ENCODE measurements at places on chromosomes 11 and 22. TPM values are rescaled to one million over a fixed set of nuclear protein-coding genes. Genes with fewer than 3 reads are reported as not detected.
A peak's percentile ranks its signal among the peaks of the same experiment; 100 is the strongest.

GRCh38 chr11:106311531-106312230 is 234.2 kb downstream of the AASDHPPT start:
- H3K4me3 ChIP-seq = no peak overlapping the region
- no peaks in the 10 kb centered on the region for H3K36me3 ChIP-seq
- no peaks in the 10 kb centered on the region for H3K27me3 ChIP-seq
- no peak for DNase-seq
- no peak overlapping the region for H3K27ac ChIP-seq

DNA sequence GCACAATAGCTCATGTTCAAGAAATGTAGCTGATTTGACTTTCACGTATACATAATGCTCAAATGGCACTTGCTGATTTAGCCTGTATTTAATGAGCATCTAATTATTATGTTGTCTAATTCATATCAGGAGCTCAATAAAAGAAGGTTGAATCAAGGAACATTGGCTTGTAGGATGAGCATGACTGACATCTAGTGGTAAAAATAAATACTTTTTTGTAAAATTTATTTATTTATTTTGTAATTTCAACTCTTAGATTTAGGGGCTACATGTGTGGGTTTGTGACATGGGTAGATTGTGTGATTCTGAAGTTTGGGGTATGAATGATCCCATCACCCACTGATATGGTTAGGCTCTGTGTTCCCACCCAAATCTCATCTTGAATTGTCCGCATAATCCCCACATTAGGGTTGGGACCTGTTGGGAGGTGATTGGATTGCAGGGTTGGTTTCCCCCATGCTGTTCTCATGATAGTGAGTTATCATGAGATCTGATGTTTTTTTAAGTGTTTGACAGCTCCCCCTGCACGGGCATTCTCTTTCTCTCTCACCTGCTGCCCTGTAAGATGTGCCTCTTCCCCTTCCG is 1.7 kb upstream of the OR52E5 start:
- H3K27me3 ChIP-seq = no peaks in the 10 kb centered on the region
- no peaks in the 10 kb centered on the region for H3K36me3 ChIP-seq
- no peak overlapping the region for H3K4me3 ChIP-seq
- H3K4me1 ChIP-seq = no peaks in the 10 kb centered on the region
- peak; percentile 69 for DNase-seq

DNA sequence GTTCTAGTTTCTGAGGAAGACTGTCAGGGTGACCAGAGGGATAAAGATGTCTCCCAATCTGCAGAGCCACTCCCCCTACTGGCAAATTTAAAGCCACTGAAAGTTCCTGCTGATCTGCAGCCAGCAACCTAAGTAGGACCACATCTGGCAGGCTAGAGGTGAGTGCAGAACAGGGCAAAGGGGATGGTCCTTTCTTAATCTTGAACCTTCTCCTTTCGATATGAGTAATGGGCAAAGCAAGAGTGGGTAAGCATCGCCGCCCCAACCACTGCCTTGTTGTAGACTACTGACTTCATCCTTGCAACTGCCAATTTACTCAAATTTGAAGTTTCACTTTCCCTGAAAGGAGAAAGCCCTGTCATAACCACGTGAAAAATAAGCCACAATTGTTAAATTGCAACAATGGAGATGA is 30.7 kb downstream of the SCUBE2 start:
- H3K27ac ChIP-seq = no peak overlapping the region
- no peaks in the 10 kb centered on the region for H3K36me3 ChIP-seq
- DNase-seq = peak; percentile 73
- H3K4me1 ChIP-seq = no peaks in the 10 kb centered on the region
- H3K4me3 ChIP-seq = no peak overlapping the region
- no peaks in the 10 kb centered on the region for H3K27me3 ChIP-seq

GRCh38 chr11:14927146-14927545 is 35.1 kb upstream of the CYP2R1 start:
- no peaks in the 10 kb centered on the region for H3K36me3 ChIP-seq
- no peaks in the 10 kb centered on the region for H3K27me3 ChIP-seq
- H3K27ac ChIP-seq = no peak overlapping the region
- no peak overlapping the region for H3K4me3 ChIP-seq
- DNase-seq = no peak

- no peak overlapping the region for H3K4me3 ChIP-seq
- H3K27me3 ChIP-seq = no peaks in the 10 kb centered on the region
- no peak overlapping the region for H3K27ac ChIP-seq
- DNase-seq = peak; percentile 96
These were observed 61.1 kb downstream of the WT1 start for GRCh38 chr11:32374261-32374711.

Gene FAM111B
- 10.7 TPM for total RNA-seq

GRCh38 chr11:1486054-1486825 is at the start of gene MOB2:
Gene MOB2 (minus strand): TSS chr11:1486779. CDS start chr11:1486556, 223 bp downstream.
- DNase-seq = no peak
- H3K4me3 ChIP-seq = no peak within 1 kb of the TSS
- no peaks in the 10 kb centered on the region for H3K4me1 ChIP-seq

Gene RFPL1
- total RNA-seq = not detected

GRCh38 chr11:128405714-128406662 is 181.4 kb downstream of the ETS1 start:
- H3K36me3 ChIP-seq = no peaks in the 10 kb centered on the region
- H3K27ac ChIP-seq = no peak overlapping the region
- H3K4me3 ChIP-seq = no peak overlapping the region
- DNase-seq = no peak
- no peaks in the 10 kb centered on the region for H3K27me3 ChIP-seq

GRCh38 chr22:43118953-43119458 is 8.5 kb downstream of the BIK start:
- DNase-seq = peak; percentile 68
- peak overlapping the region; percentile 23 for H3K4me3 ChIP-seq
- H3K4me1 ChIP-seq = peaks cover 20% of the 10 kb centered on the region

DNA sequence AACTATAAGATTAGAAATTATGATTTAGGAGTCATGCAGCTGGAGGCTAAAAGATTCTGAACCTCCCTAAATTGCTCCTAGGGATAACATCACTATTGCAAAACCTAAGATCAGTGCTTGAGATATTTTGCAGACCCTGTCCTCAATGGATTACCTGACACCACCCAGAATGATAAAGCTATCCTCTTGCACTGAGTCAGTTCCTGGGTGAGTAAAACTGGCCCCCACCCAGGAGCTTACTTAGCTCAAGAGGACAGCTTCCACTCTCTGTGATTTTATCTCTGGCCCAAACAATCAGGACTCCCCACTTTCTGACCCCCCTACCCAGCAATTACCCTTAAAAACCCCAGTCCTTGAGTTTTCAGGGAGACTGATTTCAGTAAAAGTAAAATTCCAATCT is 2074.4 kb upstream of the RAG2 start:
- no peaks in the 10 kb centered on the region for H3K36me3 ChIP-seq
- no peaks in the 10 kb centered on the region for H3K27me3 ChIP-seq
- H3K4me1 ChIP-seq = no peaks in the 10 kb centered on the region
- no peak overlapping the region for H3K27ac ChIP-seq

GRCh38 chr11:72591785-72592502 is 82.3 kb downstream of the PDE2A start:
- H3K27me3 ChIP-seq = no peaks in the 10 kb centered on the region
- no peaks in the 10 kb centered on the region for H3K36me3 ChIP-seq
- no peak overlapping the region for H3K4me3 ChIP-seq
- H3K4me1 ChIP-seq = peaks cover 17% of the 10 kb centered on the region
- H3K27ac ChIP-seq = no peak overlapping the region
- DNase-seq = peak; percentile 46

DNA sequence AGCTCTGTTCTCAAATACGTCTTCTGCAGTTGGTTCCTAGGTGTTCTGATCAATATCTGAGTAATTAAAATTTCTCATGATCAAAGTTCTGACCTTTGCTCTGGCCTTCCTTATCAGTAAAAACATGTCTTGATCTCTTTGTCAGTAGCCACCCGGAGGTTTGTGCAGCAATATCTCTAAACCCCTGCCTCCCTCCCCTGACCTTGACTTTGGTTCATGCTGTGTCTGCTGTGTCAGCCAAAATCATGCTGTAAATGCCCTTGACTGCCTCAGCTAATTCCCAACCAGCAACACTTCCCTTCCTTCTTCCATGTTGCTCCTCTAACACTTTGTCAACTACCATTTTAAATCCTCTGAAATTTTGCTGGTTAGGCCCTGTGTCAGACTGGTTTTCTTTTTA is 424.7 kb downstream of the FAM181B start:
- H3K36me3 ChIP-seq = no peaks in the 10 kb centered on the region
- H3K27me3 ChIP-seq = no peaks in the 10 kb centered on the region
- DNase-seq = no peak
- no peak overlapping the region for H3K27ac ChIP-seq

DNA sequence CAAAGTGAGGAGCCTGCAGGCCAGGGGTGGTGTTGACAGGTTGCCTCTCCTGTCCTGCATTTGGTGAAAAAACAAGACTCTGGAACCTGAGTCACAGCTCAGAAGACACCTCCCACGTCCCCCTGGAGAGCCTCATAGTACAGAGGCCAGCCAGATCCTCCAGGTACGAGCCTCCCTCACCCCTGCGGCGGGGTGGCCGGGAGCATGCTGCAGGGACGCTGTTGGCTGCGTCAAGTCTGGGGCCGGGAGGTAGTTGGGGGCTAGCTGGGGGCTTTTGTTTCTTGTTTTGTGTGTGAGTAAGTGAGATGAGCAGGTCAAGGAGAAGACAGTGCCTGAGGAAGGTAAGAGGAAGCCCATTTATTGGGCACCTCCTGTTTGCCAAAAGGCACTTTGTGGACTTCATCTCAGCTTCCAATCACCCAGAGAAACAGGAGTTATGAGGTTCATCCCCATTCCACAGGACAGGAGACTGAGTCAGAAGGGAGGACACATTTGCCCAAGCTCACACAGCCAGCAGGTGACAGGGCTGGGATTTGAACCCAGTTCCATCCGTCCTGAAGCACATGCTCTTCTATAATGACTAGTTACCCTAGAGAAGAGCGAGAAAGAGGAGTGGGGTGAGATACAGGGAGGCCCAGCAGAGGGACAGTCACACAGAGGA is 18.3 kb upstream of the WNT11 start:
- DNase-seq = no peak
- no peak overlapping the region for H3K4me3 ChIP-seq
- peaks cover 4% of the 10 kb centered on the region for H3K4me1 ChIP-seq
- no peaks in the 10 kb centered on the region for H3K36me3 ChIP-seq
- H3K27me3 ChIP-seq = no peaks in the 10 kb centered on the region

DNA sequence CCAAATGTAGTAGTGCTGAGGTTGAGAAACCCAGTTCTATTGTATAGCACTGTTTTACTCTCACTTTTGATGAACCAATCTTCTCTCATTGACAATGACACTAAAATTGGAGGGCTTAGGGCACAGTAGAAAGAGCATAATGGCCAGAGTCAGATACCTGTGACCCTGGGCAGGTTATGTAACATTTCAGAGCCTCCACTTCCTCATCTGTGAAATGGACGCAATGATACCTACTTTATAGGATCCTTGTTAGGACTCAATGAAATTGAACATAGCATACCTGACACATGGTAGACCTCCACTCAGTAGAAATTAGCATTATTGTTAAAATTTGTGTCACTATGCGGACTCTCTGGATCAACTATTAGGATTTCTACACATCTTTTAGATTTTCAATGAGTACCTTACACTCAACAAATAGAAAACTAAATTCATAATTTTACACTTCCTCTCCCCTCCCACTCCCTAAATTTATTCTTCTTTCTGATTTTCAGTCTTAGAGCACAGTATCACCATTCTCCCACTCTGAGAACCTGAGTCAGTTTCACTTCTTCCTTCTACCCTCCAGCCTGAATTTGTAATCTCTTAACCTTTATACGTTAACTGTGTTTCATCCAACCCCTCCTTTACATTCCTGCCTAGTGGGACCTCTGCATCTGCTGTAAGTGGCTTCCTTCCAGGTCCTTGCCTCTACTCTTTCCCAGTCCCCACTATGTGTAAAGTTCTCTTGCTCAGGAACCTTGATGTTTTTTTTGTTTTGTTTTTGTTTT is 78.3 kb downstream of the MICAL2 start:
- no peak overlapping the region for H3K27ac ChIP-seq
- H3K27me3 ChIP-seq = no peaks in the 10 kb centered on the region

All from Karpas-422 (cell line).